Omental fat pad (tissue), 4 donors: ENCODE measurements at places on chromosomes 5 and 9. TPM values are rescaled to one million over a fixed set of nuclear protein-coding genes. Genes with fewer than 3 reads are reported as not detected.

Gene SLCO6A1
- total RNA-seq: not detected

GRCh38 chr9:127762111-127762676 is 16.3 kb downstream of the SH2D3C start:
- DNase-seq: no peak

DNA sequence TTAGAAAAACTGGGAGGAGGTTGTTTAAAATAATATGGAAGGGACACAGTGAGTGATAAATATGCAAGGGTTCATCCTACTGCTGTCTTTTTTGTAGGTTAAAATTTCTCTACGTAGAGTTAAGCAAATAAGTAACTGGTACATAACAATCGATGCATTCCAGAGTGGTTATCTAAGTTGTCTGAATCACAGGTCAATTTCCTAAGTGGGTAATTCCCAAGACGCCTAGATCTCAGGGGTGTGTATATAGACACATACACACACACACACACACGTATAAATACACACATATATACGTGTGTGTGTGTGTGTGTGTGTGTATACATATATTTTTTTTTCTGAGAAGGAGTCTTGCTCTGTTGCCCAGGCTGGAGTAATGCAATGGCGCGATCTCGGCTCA is 22.3 kb downstream of the CAAP1 start:
- DNase-seq: no peak

GRCh38 chr9:110249603-110250002 is 6.7 kb downstream of the TXN start:
- DNase-seq: no peak
